ENCODE measurements at places on chromosomes 16 and 17.

DNA sequence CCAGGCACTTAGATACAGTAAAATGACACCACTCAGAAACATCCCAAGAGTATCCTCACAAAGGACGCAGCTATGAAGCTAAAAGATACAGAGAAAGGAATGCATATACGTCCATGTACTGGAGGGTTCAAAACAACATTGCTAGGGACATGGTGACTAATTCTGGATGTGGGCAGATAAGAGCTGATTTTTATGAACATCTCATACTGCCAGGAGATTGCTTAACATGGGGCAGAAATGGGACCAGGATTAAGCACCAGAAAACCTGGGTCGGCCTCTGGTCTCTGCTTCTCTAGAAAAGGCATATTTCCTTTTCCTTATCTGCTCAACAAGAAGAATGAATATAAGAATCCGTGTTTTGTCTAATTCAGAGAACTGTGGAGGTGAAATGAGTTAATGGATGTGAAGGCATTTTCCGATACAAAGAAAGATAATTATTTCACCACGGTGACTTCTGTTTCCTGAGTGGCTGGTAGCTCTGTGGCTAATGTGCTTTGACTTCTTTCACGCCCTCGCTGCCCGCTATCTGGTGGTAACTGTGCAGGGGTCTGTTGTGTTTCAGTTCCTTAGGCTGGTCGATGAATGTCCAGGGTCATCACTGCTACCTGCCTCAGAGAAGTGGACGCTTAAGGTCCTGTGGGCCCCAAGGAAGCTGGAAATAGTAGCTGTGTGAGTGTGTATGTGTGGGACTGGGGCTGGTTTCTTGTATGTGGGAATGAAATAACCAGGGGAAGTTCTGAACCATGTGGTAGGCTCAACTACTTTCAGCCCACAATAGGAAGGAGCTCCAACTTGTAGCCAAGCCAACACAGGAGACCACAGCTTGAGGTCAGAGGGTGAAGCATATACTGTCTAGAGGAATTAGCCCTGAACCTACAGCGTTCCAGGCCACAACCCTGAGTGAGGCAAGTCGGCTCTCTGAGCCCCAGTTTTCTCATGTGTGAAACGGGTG, 15.8 kb upstream of the CCL5 start:
- peak; percentile 78 for DNase-seq

DNA sequence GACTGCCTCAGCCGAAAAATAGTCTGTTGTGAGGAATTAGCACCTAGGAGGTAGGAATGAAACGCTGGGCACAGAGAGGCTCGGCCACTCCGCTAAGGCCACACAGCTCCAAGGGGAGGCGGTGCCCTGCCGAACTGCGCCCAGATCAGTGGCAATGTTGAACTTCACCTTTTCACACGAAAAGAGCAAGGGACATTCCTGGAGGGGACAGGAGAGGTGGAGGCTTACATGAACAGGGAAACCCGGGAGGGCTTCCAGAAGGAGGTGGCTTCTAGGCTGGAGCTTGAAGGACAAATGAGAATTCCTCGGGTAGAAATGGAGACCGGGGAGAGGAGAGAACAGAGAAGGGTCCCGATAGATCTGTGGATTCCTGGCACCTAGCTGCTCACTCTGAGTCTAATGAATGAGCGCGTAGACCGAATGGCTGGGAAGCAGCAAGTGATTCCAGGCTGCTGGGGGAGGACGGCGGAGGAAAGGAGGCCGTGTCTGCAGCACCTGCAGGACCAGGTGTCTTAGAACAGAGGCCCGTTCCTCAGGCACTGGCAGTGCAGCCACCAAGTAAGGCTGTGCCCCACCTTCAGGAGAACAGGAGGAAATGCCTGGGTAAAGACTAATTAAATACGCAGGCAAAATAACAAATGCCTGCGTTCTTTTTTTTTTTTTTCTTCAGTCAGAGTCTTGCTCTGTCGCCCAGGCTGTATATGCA, 722 bp upstream of the SLC38A10 start:
- no peak for DNase-seq

DNA sequence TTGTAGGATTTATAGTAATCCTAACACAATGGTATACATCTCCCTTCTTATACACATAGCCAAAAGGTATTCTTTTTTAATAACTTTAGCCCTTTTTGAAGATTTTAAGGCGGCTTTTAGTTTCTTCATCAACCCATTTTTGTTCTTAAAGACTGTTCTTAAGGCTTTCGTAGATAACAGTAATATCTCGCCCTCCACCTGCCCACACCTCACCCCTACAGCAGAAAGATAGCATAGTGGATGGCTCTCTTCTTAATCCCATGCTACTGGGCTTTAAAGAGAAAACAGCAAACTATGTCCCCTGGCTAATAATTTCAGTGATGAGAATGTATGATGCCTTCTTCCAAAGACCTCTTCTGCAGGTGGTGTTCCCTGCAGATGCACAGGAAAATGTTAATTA, 8.6 kb downstream of the IGSF6 start:
- no peak for DNase-seq

- DNase-seq = no peak
Measured at GRCh38 chr17:81888105-81888987, 3.0 kb downstream of the ALYREF start.

DNA sequence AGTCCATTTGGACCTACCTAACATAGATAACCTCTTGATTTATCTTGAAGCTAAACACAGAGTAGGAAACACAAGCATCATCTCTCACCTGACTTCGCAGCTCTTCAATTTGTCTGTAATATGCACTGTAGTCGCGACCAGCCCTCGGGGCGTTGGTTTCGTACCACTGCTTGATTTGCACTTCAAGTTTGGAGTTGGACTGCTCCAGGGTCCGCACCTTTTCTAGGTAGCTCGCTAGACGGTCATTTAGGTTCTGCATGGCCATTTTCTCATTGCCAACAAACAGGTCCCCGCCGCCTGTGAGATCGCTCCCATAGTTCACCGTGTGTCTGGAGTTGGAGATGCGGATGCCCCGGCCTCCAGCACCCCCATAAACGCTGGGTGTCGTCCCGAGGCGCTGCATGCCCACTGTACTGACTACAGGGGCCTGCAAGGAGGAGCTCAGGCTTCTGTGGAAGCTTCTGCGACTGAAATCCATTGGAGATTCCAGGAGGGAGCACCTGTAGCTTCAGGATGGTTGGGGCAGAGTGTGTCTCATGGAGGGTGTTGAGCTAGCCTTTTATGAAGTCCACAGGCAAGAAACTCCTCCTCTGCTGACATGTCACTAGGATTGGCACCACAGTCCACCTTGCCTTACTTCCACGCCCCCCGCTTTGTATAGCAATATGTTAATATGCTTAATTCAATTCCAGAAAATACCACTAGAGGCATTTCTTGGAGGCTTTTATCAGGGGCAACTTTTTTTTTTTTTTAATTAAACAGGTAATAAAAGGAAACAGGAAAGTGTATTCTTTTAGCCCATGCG, at the start of gene KRT20:
KRT20 (minus strand) TSS at position 535 of the 805 bp plus-strand sequence; CDS start at position 478, 57 bp downstream.
- DNase-seq = no peak

DNA sequence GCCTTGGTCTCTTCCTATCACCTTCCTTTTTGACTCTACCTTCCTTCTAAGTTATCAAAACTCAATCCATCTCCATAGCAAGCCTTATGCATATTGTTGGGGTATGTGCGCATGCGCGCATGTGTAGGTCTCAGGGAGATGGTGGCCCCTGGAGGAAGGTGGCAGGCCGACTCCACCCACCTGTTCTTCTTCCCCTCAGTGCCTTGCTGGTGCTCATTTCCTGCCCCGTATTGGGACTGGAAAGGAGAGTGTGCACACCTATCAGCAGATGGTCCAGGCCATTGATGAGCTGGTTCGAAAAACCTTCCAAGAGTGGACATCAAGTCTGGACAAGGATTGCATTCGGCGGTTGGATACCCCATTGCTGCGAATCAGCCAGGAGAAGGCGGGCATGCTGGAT, 25.2 kb downstream of the DNAH2 start:
- DNase-seq = no peak

GRCh38 chr16:20320592-20320991, 6.7 kb downstream of the GP2 start:
- no peak for DNase-seq

DNA sequence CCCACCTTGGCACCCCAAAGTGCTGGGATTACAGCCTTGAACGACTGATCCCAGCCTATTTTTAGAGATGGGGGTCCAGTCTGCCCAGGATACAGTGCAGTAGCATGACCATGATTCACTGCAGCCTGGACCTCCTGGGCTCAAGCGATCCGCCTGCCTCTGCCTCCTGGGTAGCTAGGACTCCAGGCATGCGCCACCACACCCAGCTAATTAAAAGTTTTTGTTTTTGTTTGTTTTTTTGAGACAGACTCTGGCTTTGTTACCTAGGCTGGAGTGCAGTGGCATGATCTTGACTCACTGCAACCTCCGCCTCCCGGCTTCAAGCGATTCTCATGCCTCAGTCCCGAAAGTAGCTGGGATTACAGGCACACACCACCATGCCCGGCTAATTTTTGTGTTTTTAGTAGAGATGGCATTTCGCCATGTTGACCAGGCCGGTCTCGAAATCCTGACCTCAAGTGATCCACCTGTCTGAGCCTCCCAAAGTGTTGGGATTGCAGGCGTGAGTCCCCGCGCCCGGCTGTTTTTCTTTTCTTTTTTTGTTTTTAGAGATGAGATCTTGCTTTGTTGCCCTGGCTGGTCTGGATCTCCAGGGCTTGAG, 2.3 kb upstream of the PAFAH1B1 start:
- no peak for DNase-seq

- no peak for DNase-seq
Measured at GRCh38 chr16:64865069-64865696, 256.7 kb downstream of the CDH11 start.

DNA sequence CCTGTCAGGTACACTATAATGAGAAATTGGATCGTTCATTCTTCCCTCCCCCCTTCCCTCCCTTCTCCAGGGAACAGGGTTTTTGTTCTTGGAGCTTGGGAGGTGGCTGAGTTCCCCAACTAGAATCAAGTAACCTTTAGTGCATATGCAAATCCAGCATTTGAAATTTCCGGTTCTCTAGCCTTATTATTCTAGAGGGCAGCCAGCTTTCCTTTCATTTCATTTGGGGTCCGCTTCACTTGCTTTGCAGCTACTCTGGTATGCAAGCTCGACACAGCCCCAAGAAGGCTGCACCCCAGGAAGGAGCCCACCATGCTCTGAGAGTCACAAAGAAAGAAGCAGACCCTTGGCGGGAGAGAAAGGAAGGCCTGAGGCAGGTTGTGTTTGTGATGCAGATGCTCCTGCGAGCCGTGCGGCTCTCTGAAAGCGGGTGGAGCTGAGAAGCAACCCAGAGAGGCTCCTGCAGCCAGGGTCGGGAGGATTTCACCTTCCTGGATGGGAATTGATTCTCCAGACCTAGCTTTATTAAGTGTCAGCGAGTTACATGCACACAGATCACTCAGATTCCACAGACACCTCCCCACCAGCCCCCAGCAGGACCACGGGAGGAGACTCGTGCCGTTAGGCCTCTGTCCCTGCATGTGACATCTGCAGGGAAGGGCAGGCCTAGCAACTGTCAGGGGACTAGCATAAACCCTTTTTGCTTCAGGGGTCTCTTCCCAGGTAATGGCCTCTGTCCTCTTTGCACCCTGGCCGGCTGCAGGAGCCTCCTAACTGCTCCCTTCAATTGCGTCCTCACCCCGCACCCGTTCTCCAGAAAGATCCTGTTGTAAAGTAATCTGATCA, 34.5 kb downstream of the PMM2 start:
- no peak for DNase-seq
